ENCODE measurements at places on chromosomes 5 and 9.

- no peak for DNase-seq
Observed at GRCh38 chr5:133286483-133286882, 234.7 kb downstream of the HSPA4 start.

DNA sequence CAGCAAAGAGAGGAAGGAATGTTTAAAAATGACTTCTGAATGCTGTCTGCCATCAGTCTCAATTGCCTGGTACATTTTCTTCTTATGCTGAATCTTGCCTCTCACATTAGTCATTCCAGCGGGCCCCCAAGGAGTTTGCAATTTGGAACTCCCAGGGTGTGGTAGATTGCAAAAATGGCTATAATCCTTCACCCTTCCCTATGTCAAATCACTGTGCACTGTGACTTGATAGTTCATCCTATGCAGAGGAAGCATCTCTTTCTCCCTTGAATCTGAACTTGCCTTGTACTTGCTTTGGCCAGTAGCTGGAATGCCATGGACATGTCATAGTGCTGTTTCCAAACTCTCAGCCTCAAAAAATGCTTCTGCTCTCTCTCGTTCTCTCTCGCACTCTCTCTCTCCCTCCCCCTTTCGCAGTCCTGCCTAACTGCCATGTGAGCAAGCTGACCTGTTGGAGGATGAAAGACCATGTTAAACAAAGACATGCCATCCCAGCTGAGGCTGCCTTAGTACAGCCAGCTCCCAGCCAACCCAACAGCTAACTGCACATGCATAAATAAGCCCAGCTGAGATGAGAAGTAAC lies 284.0 kb upstream of the TLE4 start:
- no peak for DNase-seq

DNA sequence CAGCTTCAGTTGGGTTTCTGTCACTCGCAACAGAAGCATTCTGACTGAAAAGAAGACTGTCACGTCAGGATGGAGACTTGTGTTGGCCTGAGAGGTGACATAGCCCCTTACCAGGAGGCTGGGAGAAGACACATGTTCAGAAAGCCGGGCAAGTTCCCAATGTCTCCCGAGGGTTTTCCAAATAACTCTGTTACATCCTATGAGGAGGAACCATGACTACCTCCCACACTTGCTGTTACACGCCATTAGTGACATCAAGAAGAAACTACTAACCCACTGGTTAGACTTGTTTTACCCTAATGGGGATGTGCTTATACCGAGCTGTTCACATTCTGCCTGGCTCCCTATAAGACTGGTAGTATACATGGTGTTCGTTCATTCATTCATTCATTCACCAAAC lies 33.3 kb downstream of the SH3PXD2B start:
- no peak for DNase-seq

- no peak for DNase-seq
Observed at GRCh38 chr5:159050316-159051143, 49.2 kb downstream of the EBF1 start.

DNA sequence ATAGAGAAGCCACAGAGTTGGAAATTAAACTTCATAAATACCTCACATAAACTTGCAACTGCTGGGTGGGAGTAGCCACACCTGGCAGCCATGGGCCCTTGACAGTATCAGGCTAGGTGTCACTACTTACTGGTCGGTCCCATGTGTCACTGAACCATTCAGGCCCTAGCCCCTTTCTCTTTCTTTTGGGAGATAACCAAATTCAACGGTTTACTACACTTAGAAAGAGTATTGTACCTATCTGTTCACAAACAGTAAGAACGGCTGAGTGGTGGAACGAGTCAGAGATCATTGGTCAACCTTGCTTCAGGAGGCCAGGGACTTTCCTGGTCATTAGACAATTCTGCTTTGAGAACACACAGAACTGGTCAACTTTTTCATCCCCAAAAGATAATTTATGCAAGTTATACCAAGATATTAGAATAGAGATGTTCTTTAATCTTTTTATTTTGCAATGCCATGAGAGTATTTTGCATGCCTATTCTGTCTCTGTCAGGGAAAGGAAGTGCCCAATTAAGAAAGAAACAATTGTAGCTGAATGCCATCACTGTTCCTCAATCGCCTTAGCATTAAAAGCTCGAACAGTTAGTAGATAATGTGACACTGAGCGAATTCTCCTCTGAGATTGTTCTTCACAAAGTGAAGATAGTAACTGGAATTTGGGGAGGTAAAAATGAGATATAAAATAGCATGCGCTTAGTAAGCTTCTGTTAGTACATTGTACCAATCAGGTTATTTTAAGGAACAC lies 50.9 kb downstream of the GOLPH3 start:
- DNase-seq, result no peak

GRCh38 chr5:42807722-42808447 lies 3.8 kb downstream of the SELENOP start:
- DNase-seq, result no peak

DNA sequence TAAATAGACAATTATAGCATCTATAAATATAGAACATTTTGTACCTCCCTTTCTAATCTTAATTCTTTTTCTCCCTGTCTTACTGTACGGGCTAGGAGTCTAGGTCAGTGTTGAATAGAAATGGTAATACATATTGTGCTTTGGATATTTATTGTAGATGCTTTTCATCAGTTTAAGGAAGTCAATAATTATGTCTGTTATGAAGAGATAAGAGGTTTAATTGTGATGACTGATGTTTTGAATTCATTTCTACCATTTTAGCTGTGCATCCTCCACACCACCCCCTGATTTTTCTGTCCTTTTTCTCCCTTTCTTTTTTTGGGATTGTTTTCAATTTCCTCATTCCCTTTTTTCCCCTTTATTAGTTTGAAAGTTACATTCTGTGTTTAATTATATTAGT lies 95.8 kb downstream of the DOCK2 start:
- no peak for DNase-seq

GRCh38 chr9:1353291-1353690 lies 303.1 kb downstream of the DMRT2 start:
- DNase-seq, result no peak

- no peak for DNase-seq
Observed at GRCh38 chr9:131717719-131718460, 22.0 kb downstream of the RAPGEF1 start.

- no peak for DNase-seq
Observed at GRCh38 chr9:113673726-113674125, 202.4 kb upstream of the ZNF618 start.

Measured in stimulated activated CD8-positive, alpha-beta memory T cell treated with anti-CD3 and anti-CD28 coated beads, Interleukin-15, amount 100 ng/mL, for 48 hours (primary cell).